Fibroblast of gingiva (primary cell): ENCODE measurements at places on chromosomes 11 and 22.

DNA sequence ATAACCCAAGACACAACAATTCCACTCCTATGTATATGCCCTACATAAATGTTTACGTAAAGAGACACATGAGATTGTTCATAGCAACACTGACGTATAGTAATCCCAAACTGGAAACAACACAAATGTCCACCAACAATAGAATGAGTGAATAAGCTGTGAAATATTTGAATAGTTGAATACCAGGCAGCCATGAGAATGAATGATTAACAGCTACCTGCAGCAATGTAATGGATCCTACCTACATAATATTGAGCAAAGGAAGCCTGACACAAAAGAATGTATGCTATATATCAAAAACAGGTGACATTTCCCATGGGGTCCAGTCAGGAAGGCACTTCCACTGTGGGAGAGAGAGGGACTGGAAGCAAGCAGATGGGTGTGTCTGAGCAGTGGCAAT, 92.8 kb upstream of the LINC01488 start:
- DNase-seq, result no peak

DNA sequence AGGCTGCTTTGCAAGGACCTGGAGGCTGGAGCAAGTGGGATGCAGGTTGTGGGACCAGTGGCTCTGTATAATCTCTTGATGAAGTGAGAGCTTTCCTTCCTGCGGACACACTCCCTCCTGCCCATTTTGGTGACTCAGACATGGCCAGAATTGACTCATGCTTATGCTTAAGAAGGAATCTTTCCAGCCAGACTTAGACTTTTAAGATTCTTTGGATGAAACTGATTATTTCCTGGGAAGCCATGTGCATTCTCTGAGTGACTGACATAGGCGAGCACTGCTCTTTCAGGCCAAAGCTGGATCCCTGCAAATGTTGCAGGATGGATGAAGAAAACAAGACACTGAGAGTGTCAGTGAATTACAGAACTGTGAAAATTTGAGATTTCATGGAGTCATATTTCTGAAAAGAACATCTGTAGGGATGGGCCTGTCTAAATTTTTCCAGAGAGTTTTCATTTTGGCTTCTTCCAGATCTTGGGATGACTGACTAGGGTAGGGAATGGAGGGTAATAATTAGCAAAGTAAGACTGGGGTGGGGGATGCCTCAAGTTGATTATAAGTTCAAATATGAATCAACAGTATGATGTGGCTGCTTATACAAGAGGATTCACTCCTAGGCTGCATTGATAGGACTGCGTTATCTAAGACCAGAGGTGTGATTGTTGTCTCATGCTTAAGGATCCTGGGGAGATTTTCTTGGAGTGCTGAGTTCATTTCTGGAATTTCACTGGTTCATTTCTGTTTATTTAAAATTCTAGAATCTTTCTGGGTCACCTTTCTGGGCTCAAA, 195.8 kb downstream of the HIPK3 start:
- DNase-seq, result peak; percentile 53

DNA sequence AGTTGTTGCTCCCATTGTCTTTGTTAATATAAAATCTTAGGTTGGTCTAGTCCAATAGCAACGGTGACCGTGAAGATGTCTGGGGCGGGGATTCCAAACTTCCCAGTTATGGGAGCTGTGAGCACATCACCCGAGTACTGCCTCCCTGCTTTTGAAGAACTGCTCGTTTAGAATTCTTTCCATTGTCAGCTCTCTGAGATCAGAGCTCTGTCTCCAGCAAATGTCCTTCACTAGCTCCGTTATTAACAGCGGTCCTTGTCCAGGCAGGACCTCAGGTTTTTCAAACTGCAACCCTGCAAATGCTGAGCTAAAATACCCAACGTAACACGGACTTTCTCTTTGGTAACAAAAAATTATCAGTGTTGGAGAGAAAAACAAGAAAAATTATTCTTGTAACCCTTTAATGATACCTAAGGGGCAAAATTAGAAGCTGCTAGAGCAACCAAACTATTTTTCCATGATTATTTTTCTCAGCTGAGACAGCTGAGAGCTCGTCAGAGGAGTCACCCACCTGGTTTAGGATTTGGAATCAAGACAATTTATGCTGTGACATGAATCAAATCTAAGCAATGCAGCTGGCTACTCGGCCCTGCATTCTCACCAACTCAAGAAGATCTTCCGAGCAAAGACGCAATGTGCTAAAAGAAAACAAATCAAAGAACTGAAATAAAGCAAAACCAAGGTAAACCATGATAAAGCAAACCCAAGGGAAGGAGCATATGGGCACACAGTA, 15.1 kb upstream of the EFCAB6 start:
- DNase-seq, result no peak

- DNase-seq, result no peak
Measured at GRCh38 chr11:111936040-111936540, 1.1 kb upstream of the DIXDC1 start.

DNA sequence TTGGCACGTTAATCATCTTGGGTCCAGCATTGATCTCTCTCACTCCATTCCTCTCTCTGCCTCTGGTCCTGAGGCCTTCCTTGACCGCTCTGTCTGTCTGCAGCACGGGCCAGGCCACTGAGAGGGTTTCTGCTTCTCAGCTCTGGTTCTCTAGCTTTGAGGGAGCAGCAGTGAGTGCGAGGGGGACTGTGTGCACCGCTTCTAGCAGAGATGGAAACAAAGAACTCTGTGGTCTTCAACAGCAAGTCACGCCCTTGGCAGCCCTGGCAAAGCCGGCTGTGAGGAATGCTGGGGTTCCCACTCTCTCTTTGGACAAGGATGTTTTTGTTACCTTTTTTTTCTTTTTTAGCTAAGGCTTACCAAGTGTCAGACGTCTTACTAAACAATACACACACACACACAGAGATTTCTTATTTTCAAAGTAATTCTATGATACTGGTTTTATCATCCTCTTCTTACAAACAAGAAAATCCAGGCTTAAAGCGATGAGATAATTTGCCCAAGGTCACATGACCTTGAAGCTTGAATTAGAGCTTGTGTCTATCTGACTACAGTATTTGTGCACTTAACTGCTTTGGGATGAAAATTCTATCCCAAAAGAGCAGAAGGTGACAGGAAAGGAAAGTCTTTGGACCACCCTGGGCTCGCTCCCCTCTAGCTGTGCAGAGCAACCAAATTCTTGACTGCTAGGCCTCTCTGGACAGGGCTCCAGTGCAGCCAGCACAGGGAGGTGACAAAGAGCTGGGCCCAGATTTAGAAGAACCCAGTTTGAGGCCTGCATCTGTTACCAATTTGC, 293.2 kb downstream of the NTM start:
- no peak for DNase-seq

- DNase-seq, result no peak
Measured at GRCh38 chr11:123494195-123495050, 64.4 kb downstream of the GRAMD1B start.

DNA sequence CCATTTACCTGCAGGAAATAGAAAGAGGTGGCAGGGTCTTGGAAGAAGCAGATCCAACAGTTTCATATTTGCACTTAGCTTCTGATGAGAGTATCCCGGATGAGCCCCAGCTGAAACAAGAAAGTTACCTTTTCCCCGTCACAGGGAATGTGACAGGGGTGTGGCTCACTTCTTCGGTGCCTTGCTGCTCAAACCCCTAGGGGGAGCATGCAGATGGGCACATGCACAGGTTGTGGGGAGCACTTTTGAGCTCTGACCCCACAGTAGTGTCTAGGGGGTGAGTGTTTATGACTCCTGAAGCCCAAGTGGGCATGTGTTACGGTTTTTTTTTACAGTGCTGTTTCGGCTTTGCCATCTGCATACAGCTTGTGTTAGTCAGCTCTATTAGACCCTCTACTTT, 1221.0 kb downstream of the JRKL start:
- no peak for DNase-seq

DNA sequence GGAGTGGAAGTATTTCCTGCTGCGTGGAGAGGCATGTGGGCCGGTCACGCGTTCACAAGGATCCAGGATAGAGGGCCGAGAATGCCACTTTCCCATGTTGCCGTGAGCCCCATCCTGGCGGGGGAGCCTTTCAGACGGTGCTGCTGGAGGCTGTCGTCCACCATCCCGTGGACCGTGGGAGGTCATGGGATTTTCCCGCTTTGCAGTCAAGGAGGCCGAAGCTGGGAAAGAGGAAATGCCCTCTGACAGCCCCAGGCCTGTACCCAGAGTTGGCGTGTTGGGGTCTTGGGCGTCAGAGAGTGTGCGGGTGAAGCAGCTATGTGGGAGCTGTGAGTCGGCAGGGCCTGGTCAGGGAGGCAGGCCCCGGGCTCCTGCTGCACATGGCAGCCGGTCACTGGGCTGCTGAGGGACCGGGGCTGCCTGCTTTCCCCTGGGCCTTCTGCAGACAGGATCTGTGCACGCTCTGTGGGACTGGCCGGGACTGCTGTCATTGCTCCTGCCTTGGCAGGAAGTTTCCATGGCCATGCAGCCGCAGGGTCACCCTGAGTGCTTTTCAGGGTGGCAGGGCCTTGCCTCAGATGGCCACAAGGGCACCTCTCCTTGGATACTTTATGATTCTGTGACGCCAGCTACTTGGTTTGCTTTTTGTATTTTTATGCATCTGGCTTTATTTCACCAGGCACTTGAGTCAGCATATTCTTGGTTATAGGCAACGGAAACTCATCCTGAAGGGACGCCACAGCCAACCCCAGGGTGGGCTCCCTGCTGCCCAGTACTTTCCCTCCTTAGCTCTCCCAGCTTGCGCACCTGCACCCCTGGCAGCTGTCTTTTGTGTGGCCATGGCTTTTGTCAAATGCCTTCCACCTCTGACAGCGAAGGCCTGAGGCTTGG, 52.4 kb downstream of the AP2A2 start:
- no peak for DNase-seq

DNA sequence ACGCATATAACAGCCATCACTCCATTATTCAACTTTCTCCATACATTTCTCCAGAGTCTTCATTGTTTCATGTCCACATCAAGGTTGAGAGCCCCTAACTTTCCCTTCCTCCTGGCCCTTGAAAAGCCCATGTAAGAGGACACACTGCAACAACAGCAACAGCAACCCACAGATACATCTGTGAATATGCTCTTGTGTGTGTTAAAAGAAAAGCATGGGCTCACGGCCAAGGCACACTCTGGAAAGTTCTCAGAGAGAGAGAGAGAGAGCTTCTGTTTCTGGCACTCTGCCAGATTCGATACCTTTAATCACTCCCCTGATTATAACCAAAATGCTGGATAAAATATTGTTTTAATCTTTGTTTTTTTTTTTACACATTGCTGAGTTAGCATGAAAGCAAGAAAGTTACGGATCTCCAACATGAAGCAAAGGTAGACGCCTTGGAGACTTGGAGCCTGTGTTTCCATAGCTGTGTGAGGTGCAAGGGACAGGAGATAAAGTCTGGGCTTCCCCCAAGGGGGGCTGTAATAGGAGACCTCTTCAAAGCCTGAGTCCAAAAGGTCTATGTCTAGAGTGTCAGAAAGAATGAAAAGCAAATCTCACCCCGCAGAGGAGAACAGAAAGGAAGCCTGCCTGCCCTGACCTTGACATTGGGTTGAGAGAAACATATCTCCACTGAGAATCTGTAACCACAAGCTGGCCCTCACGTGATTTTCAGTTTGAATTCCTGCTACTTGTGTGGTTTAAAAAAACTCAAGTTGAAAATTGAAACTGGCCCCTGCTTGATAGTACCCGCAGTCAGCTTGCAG, 33.7 kb upstream of the MPPED1 start:
- DNase-seq, result no peak

DNA sequence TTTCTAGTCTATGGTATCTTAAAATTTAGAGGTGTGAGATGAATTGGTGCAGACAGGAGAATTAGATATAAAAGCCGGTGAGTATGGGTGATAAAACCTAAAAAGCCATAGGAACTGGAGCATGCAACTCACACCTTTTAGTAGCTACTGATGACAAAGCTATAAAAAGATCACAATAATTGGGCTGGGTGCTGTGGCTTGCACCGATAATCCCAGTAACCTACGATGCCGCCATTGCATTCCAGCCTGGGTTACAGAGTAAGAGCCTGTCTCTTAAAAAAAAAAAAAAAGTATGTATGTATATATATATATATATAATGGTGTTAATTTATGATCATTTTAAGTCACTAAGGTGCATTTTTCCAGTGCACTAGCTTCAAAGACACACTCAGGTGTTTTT, 17.2 kb downstream of the WEE1 start:
- no peak for DNase-seq

- DNase-seq, result no peak
Measured at GRCh38 chr11:94769880-94770279, 1.7 kb downstream of the AMOTL1 start.

DNA sequence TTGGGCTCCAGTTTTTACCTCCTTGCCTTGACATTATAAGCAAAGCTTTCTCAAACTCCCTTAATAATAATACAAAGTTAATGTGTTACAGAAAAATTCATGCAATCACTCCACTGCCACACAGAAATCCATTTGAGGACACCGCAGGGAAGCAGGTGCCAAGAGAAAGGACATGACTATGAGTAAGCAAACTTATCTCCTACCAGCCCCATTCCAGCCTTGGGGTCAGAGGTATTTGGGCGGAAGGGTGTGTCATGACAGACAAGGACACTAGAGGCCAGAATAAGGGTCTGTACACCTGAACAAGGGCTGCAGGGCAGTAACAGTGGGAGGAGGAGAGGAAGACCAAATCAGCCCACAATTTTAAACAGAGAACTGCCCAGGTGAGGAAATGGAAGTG, 5.9 kb downstream of the GNG3 start:
- no peak for DNase-seq

DNA sequence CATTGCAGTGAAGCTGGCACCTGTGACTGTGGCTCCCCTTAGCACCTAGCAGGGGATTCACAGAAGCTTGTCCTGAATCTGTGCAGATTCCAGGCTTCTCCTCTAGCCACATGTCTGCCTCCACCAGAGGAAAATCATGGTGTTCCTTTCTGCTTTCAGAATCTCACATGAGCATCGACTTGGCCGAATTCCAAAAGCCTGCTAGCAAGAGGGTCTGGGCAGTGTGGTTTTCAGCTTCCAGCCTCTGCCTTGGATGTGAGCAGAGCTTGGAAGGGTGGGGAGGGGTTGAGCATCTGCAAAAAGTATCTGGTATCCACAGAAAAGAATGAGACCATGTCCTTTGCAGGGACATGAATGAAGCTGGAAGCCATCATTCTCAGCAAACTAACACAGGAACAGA, 911.1 kb downstream of the TBC1D22A start:
- DNase-seq, result no peak

DNA sequence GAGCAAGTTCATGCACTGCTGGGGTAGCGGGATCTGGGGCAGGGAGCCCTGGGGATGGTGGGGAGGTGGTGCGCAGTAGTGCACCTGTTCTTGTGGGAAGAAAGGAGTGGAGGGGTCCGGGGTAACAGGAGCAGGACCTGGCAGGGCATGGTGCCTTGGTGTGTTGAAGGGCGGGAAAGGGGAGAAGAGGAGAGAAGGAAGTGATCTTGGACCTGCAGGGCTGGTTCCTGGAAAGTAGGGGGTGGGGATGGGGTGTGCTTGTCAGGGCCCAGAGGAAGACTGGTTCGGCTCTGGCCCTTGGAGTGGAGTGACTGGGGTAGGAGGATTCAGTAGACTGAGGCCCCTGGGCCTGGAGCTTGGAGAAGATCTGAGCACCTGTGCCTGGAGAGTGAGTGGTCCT, 10.9 kb upstream of the CAPN5 start:
- no peak for DNase-seq

GRCh38 chr11:61828379-61828628, 204 bp downstream of the FADS2 start:
- DNase-seq, result no peak
